ENCODE measurements at places on chromosomes 3 and 15.
A peak's percentile ranks its signal among the peaks of the same experiment; 100 is the strongest.

DNA sequence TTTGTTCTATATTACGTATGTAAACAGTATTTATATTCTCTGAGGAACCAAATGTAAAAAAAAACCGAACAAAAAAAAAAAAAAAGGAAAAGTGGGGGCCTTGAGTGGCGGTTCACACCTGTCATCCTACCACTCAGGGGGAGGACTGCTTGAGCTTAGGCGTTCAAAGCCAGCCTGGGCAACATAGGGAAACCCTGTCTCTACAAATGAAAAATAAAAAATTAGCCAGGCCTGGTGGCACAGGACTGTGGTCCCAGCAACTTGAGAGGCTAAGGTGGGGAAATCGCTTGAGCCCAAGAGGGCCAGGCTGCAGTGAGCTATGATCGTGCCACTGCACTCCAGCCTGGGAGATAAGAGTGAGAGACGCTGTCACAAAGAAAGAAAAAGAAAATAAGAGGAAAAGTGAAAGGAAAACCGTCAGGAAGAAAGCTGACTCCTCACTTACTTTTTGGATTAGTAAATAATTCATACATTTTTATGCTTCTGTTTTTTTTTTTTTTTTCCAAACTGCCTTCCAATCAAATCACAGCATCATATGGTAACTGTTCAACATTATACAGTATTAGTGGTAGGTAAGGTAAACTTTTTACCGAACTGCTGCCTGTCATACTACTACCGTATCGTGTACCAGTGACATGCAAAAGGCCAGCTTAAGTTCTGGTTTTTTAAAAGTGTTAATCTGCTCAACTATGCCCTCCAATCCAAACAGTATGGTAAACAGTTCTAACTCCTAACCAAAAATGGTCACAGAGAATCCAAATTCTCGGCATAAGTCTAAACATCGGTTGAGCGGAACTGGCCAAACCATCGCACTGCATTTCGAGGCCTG, 1.2 kb downstream of the PHC3 start:
- no peak for DNase-seq

DNA sequence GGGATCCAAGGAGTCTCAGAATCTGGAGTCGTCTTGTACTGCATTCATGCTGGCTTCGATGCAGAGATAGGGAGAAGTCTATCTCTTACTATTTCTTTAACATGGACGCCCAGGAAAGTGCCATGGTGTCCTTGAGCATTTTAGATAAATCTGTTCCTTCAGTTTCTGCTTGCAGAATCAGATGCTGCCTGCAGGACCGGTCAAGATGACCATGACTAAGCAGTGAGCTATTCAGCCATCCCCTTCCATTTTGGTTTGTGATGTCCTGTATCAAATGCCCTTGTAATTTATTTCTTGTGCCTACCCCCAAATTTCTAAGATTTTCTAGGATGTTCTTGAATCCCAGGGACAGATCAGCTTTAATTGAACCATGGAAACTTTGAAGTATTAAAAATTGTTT, 139.4 kb upstream of the TP63 start:
- DNase-seq, result no peak

GRCh38 chr3:100114413-100115030, at the start of gene FILIP1L:
FILIP1L (minus strand) TSS chr3:100114501.
- no peak for DNase-seq

DNA sequence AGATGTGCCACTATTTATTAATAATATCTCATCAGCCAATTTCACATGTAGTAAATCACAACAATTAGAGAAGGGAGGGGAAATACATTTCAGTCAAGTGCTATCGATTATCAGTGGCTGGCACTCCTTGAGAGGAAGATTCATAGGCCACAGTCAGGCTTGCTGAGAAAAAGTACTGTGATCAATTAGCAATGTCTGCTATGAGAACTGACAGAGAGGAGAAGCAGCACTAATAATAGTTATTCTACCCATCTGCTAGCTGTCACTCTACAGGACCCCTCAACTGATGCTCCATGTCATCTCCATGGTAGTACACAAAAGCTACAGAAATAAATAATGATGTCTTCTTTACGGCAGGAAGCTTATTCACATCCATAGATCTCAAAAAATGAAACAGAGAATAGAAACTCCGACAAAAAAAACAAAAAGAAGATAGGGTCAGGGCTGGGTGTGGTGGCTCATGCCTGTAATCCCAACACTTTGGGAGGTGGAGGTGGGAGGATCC, 351.3 kb downstream of the FOXP1 start:
- DNase-seq, result no peak

DNA sequence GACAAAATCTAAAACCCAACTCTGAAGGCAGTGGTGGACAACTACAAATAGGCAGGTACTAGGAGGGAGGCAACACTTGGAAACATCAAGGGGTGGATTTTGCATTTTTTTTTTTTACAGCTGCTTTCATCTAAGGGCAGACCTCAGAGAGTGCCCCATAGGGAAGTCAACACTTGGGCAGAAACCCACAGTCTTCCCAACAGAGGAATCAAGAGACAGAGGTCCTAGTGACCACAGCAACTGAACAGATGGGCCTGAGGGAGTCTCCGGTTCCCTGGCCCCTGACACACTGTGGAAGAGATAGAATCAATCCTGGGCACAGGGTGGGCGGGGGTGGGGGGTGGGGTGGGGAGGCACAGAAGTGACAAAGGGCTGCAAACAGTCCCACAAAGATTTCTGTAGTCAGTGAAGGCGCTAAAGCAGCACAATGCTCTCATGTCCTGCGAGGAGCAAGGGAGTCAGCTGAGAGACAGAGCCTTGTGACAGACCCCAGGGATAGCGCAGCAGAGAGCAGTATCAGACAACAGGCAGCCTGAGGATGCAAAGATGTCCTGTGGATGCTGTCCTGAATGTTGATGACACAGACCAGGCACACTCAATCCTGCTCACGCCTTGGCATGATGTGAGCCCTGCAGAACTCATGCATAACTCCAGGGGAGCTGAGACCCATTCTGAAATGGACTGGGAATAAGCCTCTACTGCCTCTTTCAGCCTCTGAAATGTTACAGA, 6.9 kb upstream of the RFTN1 start:
- DNase-seq, result no peak

- no peak for DNase-seq
Measured at GRCh38 chr15:101600035-101600434, 52.1 kb downstream of the TM2D3 start.

DNA sequence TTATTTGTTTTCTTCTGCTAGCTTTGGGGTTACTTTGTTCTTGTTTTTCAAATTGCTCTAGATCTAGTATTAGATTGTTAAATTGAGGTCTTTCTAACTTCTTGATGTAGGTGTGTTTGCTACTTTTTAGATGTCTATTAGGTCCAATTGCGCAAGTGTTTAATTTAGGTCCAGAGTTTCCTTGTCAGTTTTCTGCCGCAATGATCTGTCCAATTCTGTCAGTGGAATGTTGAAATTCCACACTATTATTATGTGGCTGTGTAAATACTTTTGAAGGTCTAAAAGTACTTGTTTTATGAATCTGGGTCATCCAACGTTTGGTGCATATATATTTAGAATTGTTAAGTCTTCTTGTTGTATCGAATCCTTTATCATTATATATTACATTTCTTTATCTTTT, 324.4 kb upstream of the SGO1 start:
- DNase-seq, result no peak

DNA sequence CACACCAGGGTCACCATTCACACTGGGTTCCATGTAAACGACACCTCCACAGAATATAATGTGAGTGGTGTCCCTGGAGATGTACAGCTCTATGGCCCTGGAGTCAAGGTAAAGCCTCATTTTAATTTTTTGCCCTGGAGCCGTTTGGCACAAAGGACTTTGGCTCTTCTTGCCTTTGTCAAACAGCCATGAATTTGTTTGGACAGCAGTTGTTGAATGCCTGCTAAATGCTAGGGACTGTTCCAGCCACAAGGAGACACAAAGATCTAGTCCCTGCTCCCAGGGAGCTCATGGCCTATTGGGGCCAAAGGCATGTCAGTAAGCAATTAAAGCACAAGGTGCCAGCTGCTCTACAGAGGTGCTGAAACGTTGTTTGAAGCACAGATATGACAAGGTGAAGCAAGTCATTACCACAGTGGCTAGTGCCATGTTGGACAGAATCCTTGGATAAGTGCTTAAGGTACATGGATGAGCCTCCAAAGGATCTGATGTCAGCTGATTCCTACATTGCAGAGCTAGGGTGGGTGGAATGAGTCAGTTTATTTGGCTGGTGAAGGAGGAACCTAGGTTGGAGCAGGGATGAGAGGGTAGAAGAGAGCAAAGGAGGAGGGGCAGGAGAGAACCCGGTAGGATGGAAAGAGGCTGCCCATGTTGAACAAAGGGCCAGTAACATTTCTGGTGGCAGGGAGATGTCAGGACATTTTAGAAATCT, 171.9 kb upstream of the CTDSPL start:
- no peak for DNase-seq

GRCh38 chr15:69531665-69532027, 79.0 kb downstream of the RPLP1 start:
- DNase-seq, result no peak

- DNase-seq, result peak; percentile 49
Measured at GRCh38 chr3:169811631-169812331, 889 bp upstream of the LRRIQ4 start.

DNA sequence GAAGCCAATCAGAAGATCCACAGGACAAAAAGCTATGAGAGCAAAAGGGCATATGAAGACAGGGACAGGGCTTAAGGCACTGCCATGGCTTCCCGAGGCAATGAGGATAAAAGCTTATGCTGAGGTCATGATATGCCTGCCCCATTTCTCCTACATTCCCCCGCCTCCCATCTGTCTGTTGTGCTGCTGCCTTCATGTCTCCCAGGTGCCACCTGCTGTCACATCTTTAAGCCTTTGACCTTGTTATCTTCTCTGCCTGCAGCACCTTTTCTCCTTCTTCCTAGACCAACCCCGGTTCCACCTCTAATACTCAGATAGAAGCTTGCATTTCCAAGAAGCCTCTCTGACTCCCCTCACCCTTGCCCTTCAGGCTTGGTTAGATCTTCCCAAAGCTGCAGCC, 213.8 kb downstream of the ARRDC4 start:
- DNase-seq, result no peak

DNA sequence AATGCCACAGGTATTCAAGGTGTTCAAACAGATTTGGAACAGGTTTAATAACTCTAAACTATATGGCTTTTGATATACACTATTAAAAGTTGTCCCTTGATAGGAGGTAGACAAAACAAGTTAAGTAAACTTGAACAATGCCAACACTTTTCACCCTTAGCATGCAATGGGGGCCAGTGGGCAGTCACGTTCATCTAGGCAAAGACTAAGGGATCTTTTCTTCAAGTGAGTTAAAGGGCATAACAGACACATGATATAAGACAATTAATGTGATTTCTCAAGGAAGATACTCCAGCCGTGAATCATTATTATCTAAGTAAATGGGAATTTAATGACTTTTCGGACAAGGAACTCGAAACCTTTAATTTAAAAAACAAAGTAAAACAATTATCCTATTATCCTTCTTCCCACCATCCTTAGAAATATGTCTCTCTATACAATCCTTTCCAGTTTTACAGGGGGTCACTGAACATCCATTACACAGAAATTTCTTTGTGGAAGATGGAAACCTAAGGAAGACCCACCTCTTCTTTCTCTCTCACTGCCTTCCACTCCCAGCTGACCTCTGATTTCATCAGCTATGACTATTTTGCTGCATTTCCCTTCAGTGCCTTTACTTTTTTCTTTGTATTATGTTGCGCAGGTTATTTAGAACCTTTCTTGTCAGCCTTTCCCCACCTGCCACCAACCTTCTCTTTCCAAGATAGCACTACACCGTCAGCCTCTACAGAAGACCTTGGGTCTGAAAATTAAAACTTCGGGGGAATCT, 1.5 kb downstream of the CLDN1 start:
- no peak for DNase-seq

- no peak for DNase-seq
Measured at GRCh38 chr15:96335411-96336024, 5.0 kb downstream of the NR2F2 start.

DNA sequence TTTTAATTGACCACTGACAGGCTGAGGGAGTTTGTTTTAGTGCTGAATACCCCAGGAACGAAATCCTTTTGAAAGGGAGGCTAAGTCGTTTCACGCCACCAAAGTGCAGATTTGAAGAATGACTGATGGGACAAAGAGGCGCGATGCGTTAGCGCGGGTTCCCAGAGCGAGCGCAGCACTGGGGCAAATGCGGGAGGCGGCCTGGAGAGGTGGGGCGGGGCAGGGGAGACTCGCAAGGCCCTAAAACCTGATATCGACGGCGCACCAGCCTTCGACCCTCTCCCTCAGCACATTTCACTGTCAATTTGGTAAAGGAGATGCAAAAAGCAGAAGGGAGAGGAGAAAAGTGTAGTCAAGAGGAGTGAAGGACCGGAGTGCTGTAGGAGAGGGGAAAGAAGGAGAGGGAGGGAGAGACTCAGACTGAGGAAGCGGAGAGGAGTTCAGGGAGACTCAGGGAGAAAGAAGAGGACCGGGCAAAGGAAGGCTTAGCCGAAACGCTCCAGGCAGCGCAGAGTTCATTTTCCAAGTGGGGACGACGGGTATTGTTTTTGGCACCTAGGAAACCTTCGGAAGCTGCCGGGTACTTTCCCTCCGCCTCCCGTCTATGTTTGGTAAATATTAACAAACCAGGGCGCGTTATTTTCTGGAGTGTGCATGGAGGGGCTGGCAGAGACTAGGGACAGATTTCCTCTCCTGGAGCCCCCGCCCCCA, 3.8 kb upstream of the FOXB1 start:
- no peak for DNase-seq

DNA sequence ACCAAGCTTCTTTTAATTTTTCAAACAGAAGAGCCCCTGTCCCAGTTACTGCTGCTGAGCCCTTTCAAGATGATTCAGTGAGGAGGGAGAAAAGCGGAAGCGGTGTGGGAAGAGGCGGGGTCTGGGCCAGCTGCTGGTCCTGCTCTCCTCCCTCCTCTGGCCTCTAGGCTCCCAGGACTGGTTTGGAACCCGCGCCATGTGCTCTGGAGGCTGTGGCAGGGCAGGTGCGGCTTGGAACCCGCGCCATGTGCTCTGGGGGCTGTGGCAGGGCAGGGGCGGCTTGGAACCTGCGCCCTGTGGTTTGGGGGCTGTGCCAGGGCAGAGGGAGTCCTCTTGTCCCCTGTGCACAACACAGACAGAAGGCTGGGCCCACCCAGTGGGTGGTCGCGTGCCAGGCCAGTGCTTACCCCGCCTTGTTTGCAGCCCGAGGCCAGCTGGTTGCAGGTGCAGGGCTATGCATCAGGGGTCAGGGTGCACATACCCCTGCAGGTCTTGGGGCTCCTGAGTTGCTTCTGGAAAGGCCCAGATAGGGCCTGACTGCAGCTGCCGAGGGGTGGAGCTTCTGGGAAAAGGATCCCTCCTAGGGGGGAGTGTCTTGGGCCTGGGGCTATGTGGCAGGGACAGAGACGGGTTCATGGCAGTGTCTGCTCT, 12.2 kb downstream of the ALG1L2 start:
- no peak for DNase-seq

GRCh38 chr3:105254154-105254553, 112.6 kb upstream of the ALCAM start:
- DNase-seq, result no peak

DNA sequence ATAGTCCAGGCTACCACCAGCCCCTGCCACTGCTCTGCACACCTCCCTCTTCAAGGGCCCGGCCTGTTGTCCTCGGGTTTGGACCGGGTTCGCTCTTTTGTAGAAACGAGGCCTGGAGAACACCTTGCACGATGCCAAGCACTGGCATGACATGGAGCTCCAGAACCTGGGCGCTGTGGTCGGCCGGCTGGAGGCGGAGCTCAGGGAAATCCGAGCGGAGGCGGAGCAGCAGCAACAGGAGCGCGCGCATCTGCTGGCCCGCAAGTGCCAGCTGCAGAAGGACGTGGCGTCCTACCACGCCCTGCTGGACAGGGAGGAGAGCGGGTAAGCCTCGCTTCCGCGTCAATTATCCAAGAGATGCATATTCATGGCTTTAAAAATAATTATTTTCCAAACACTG, 72.4 kb downstream of the BFSP2 start:
- DNase-seq, result no peak
